Globus pallidus (tissue), 1 donor: ENCODE measurements at places on chromosomes 4 and X.

GRCh38 chrX:119625843-119626242 is 19.6 kb upstream of the NKRF start:
- no peak for DNase-seq

GRCh38 chrX:131830400-131831184 is 192.5 kb upstream of the STK26 start:
- DNase-seq: peak; percentile 84

- DNase-seq: no peak
These were observed 42.5 kb downstream of the VGLL1 start for GRCh38 chrX:136574548-136574947.

GRCh38 chr4:140756319-140757231 is at the start of gene TBC1D9:
Gene TBC1D9, minus strand, starts transcription at chr4:140756385. Its CDS starts 340 bp downstream, at chr4:140756045.
- peak; percentile 33 for DNase-seq

DNA sequence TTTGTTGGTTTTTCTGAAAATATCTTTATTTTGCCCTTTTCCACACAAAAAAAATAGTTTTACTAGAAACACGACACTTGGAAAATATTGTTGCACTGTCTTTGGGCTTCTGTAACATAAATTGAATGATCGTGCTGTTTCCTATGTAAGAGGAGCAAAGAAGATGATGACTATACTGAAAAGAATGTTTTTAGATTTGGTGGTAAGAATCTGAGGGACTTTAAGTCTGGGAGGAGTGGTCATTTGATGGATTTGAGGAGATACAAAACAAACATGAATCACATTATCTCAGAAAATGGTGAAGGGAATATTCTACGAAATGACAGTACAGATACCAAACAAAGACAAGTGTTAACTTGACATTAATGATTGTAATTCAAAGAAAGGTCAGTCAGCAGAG is 328.8 kb downstream of the ADAM29 start:
- no peak for DNase-seq

- DNase-seq: peak; percentile 58
These were observed 6.8 kb upstream of the IQSEC2 start for GRCh38 chrX:53288189-53288588.

- no peak for DNase-seq
These were observed 55.9 kb upstream of the RNF128 start for GRCh38 chrX:106670631-106671030.

DNA sequence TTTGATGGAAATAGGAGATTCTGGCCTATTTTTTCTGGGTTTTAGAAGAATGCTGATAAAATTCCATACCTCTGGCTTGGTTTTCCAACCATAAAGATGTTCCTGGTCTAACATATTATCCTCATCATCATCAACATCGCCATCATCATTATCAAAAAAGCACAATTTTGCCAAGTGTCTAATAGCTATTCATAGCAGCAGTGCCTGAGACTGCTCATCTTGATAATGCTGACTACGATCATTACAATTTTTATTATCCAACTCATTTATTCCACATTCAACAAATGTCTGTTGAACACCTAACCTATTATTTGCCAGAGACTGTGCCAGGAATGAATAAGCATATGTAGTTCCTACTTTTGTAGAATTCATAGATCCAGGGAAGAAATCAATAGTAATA is 303.5 kb upstream of the GATB start:
- no peak for DNase-seq

DNA sequence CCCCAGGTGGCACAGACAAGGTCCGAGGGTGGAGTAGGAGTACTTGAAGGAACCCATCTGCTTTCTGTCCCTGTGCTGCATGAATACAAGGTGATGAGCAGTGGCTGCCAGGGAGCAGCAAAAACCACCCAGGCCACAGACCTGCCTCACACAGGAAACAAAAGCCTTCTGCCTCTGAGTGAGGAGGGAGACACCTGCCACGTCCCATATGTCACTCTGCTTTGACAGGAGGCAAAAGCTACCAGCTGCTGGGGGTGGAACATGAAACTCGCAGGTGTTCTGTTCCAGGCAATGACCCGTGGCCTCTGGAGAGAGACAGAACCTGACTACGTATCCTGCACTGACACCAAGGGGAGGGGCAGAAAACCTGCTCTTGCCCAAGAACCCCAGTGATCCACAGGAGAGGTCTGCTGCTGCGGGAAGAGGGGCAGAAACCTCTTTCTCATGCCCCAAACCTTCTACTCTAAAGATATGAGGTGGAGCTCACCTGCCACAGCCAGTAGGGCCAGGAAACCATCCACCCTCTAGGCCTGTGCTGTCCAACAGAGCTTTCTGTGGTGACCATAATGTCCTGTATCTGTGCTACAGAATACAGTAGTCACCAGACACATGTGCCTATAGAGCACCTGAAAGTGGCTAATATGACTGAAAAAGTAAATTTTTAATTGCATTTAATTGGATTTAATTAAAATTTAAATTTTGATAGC is 172.9 kb downstream of the PRDM5 start:
- no peak for DNase-seq

DNA sequence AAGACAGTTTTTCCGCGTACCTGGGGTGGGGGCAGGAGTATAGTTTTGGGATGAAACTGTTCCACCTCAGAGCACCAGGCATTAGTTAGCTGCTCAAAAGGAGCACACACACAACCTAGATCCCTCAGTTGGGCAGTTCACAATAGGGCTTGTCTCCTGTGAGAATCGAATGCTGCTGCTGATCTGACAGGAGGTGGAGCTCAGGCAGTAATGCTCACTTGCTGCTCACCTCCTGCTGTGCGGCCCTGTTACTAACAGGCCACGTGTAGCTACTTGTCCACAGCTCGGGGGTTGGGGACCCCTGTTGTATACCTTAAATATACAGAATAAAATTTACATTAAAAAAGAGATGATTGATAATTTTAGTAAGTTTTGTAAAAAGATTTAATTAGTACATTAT is 191.5 kb downstream of the SLC7A11 start:
- DNase-seq: no peak

GRCh38 chrX:1075741-1076140 is 136.7 kb downstream of the CRLF2 start:
- no peak for DNase-seq

DNA sequence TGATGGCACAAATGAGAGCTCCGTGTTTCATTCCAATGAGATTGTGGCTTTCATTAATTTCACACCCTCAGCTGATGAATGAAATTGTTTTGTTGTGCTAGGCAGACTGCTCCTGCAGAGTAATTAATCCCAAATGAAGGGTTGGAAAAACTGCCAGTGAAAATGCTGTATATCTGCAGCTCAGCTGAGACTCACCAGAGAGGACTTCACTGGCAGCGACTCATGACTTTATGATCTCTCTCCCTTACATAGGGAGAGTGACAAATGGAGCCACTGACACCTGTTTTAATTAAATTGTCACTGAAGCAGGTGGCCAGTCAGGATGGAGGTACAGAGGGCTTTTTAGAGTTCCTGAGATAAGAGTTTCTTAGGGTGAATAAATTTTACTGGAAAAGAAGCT is 24.8 kb downstream of the GRXCR1 start:
- DNase-seq: no peak

GRCh38 chr4:25908491-25908901 is 5.5 kb upstream of the SMIM20 start:
- peak; percentile 57 for DNase-seq
